ENCODE measurements at places on chromosomes 5 and 9.
A peak's percentile ranks its signal among the peaks of the same experiment; 100 is the strongest.

DNA sequence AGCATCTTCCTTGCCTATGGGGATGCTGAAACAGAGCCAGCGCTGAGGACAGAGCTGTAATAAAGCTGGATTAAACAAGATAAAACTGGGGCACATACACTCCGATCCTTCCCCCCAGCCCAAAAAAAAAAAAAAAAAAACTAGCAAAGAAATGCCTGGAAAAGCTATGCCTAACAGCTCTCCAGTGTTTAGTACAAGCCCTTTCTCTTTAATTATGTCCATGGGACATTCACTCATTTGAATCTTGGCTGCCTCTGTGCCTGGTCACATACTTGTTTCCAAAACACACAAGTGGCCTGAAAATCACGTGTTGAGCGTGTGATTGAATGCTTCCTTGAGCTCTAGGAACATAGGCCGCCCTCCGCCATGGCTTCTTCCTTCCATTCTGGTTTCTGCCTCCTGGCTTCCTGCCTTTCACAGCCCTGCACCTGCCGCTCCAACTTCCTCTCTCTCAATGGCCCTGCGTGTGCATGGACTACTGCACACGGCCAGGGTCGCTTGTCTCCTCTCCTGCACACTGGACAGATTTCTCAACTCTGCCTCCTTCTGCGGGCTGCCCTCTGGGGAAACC lies 111.0 kb upstream of the RETREG1 start:
- DNase-seq: no peak

DNA sequence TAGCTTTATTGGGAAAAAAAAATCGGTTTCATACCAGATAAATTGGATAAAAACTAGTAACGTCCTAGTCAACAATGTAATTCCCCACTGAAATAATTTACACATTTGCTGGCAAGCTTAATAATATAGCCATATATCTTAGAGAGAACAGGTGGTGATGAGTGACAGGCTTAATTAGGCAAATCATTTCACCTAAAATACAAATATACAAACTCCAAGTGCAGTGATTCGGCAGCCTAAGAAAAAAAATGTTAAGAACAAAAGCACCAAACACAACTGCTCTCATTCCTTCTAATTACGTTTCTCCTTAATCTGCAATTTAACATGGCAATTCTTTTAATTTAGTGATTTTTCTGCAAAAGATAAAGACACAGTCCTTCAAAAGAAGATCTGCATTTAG lies 56.0 kb upstream of the SLC25A51 start:
- DNase-seq: no peak

GRCh38 chr5:77133061-77133758 lies 46.1 kb upstream of the ZBED3 start:
- peak; percentile 97 for DNase-seq

DNA sequence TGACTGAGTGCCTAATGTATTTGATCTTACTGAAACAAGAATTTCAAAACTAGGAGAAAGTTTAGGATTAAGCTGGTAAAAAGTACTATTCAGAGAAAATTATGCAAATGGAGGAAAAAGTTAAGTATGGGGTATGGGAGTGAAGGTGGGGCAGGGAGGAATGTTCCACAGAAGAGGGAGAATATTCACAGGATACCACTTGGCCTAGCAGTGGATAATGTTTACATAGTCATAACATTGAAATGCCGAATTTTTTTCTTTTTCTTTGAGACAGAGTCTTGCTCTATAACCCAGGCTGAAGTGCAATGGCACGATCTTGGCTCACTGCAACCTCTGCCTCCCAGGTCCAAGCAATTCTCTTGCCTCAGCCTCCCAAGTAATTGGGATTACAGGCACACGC lies 61.2 kb upstream of the LMNB1 start:
- DNase-seq: no peak

DNA sequence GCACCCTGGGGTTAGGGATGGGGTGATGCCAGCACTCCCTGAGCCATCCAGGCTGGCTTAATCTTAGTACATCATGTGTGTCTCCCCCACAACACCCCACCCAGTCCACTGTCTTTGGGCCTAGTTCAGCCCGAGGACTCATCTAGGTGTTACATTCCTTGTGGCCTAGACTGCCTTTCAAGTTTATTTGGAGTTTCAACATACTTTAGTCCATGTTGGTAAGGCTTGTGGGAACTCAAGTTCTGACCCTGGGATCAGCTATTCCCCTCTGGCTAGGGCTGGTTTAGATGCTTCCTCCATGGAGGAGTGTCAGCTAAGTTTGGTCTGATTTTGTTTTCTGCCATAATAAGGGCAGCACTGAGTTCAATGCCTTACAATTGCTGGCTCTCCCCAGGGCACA lies 302.4 kb downstream of the SMARCA2 start:
- DNase-seq: no peak

GRCh38 chr9:5873439-5873838 lies 17.2 kb upstream of the MLANA start:
- DNase-seq: no peak

GRCh38 chr9:15746905-15747304 lies 194.1 kb downstream of the CCDC171 start:
- no peak for DNase-seq

- DNase-seq: no peak
Measured at GRCh38 chr9:6669881-6670280, 24.4 kb upstream of the GLDC start.

- DNase-seq: peak; percentile 84
Measured at GRCh38 chr9:77514886-77515711, 133.0 kb downstream of the GNA14 start.

- DNase-seq: no peak
Measured at GRCh38 chr5:126984632-126985031, 45.7 kb downstream of the MARCHF3 start.

GRCh38 chr5:134133188-134133994 lies 18.9 kb downstream of the TCF7 start:
- DNase-seq: no peak

GRCh38 chr5:68192679-68193060 lies 22.9 kb upstream of the PIK3R1 start:
- DNase-seq: no peak

GRCh38 chr5:122561209-122561608 lies 213.7 kb upstream of the SNX2 start:
- no peak for DNase-seq

DNA sequence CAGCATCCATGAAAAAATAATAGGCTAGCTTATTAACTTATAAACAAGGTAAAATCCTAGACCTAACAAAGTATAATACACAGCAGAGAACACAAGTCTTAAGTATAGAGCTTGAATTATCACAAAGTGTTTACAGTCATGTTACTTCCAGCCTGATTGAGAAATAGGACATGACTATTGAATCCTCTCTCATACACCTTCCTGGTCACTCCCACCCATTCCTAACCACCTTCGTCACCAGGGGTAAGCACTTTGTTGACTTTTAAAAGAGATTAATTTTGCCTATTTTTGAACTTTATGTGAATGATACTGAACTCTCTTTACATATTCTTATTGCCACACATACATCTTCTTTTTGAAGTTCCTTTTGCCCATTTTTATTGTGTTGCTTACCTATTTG lies 325.8 kb downstream of the PJA2 start:
- no peak for DNase-seq

DNA sequence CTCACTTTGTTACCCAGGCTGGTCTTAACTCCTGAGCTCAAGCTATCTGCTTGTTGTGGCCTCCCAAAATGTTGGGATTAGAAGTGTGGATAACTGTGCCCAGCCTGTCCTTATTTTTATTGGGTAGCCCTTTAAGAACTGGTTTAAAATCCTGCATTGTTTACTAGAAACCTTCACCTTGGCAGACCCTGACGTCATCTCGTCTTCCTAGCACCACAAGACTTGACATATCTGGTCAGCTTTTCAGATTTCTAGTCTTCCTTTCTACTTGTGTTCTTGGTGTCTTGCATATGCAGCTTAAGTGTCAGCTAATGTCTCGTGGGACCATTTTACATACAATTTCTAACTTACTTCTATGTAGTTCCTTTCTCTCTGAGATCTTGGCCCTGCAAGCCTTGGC lies 258.9 kb downstream of the IZUMO3 start:
- no peak for DNase-seq

DNA sequence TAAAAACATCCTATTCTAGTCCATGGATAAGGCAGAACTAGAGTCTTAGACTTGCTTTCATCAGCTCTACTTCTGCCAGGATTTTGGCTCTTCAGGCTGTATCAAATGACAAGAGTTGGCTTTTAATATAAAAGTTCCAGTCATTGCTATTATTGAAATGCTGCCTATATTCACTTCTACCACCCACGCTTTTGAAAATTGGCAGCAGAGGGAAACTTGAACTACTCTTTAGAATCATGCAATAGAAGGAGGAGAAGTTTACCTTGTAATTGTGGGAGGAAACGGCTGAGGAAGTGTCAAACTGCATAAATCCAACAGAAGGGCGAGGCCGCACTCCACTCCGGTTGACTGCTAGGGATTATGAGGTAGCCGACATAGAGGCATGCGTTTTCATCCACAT lies 122.6 kb upstream of the BASP1 start:
- DNase-seq: peak; percentile 26

- peak; percentile 0 for DNase-seq
Measured at GRCh38 chr5:157076558-157076957, 17.6 kb upstream of the HAVCR1 start.

DNA sequence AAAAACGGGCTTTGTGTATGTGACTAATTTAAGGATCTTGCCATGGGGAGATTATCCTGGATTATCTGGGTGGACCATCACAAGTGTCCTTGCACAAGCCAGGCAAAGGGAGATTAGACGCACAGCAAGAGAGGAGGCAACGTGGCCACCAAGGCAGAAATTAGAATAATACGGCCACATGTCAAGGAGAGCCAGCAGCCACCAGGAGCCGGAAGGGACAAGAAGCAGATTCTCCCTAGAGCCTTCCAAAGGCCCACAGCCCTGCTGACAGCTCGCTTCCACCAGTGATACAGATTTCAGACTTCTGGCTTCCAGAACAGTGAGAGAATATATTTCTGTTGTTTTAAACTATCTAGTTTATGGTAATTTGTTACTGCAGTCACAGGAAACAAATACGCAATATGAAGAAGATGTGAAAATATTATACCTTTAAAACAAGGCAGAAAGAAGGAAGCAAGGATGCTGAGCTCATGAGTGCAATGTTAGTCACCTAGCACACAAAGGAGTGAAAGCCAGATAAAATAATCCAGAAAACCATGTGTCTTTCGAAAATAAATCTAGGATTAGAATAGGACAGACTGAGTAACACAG lies 28.7 kb upstream of the F2RL1 start:
- peak; percentile 72 for DNase-seq

DNA sequence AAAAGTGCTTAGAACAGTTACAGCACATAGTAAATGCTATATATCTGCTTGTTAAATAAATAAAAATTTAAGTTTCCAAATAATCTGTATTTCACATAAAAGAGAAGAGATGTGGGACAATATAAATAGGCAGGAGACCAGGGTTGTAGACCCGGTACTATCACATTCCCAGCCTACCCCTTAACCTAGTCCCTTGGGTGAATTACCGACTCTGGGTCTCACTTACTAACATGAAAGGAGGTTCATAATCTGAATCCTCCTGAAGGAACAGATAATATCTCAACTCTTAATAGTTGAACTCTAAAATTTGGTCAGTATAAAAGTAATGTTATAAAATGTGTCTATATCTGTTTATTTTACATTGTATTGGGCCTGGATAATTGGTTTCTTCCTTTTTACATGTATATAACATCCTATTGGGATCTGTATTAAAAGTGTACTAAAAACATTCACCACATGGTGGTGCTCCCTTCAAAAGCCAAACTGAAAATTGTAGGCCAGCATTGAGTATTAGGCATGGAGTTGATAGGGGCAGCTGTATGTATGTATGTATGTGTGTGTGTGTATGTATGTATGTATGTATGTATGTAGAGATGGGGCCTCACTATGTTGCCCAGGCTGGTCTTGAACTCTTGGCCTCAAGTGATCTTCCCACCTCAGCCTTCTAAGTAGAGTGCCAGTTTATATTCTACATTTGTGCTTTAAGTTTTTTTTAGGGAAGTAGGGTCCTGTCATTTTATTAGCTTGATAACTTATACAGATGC lies 64.2 kb upstream of the ABL1 start:
- DNase-seq: peak; percentile 88

DNA sequence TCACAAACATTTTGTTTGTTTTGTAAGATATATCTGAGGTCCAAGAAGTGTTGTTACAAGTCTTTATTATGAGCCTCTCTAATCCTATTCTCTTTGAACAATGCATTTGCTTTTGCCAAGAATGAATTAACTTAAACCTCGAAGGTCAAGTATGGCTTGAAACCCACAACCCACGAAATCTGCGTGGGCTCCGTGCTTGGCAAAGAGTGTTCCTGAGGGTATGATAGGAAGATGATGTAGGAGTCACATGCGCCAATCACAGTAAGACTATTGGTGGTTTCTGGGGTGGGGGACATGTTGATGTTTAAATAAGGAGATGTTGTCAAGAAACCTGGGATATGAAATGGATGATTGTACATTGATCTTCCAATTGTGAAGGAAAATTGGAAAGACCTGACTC lies 330.8 kb upstream of the RFX3 start:
- peak; percentile 74 for DNase-seq

All from fibroblast of pulmonary artery (primary cell).